Putamen (tissue), 1 donor: ENCODE measurements at places on chromosomes 7 and 10.

GRCh38 chr7:132328047-132328620, 248.1 kb downstream of the PLXNA4 start:
- DNase-seq, result no peak

DNA sequence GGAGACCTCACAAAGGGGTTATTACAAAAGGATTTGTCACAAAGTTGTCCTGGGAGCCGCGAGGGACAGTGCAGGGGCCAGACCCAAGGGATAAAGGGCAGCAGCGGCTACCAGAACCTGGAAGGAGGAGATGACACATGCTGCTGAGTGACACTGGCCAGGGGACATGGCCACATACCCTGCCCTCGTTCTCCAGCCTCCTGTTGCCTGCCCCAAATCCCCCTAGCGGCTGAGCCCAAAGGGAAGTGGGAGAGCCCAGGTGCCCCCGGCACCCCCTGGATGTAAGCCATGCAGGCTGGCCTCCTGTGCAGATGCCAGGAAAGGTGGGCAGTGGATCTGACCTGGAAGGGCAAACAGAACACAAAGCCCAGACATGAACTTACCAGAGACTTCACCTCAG, 42.7 kb downstream of the C10orf143 start:
- DNase-seq, result no peak

DNA sequence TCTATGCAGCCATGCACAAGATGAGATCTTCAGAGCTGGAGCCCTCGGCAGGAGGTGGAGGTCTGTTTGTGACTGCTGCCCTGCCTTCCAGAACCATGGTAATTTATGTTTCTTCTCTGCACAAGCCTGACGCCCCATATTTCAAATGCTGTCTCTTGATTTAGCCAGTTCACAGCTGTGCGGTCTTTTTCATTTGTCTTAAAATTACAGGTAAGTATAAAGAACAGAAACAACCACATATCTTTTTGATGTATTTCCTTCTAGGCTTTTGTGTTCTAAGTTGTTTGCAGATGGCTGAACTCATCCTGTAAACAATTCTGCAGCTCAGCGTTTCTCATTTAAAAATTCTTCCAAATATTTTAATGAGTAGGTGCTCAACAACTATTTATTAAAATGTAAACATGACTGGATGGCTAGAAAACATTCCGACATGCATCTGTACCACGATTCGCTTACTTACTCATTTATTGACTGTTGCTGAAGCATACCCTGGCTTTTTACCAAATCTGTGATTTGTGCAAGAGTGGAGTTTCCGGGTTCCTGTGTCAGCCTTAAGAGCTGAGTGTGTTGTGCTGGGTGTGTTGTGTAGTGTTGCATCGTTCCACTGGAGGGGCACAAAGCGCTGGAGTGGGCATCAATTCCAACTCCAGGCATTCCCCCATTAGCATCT, 58.9 kb downstream of the PIP4K2A start:
- no peak for DNase-seq

GRCh38 chr10:103901299-103901698, 16.7 kb downstream of the STN1 start:
- no peak for DNase-seq

GRCh38 chr10:218798-219197, 83.5 kb downstream of the ZMYND11 start:
- DNase-seq, result no peak

DNA sequence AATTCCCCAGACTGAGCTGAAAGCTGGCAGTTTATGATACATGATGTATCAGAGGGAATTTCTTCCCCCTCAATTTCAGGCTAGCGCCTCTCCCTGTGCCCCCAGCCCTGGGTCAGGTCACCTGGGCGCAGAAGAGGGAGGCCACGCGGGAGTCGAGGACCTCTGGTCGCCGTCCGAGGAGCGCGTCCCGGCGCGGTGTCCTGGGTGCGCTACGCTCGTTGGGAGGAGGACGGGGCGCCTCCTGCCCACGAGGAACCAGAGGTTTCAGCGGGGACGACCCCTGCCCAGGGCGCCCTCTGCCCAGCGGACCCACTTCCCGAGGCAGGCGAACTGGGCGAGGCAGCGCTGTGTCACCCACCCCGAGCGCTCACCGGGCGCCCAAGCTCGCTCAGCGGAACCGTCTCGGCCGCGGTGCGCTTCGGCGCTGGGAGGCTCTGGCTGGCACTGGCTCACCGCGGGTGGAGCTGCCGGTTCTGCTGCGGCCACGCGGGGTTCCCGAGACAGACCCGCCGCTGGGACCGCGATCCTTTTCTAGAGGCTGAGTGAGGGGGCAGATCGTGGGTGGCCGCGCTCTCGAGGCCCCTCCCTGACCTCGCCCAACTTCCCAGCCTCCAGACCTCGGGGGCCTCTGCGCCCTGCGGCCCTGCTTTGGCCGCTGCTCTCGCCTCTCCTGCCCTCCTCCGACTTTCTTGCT, at the start of gene FAM237B:
Gene FAM237B (minus strand): TSS at position 504 of the 694 bp plus-strand sequence. CDS start 1,556 bp downstream, outside the sequence.
- DNase-seq, result no peak

DNA sequence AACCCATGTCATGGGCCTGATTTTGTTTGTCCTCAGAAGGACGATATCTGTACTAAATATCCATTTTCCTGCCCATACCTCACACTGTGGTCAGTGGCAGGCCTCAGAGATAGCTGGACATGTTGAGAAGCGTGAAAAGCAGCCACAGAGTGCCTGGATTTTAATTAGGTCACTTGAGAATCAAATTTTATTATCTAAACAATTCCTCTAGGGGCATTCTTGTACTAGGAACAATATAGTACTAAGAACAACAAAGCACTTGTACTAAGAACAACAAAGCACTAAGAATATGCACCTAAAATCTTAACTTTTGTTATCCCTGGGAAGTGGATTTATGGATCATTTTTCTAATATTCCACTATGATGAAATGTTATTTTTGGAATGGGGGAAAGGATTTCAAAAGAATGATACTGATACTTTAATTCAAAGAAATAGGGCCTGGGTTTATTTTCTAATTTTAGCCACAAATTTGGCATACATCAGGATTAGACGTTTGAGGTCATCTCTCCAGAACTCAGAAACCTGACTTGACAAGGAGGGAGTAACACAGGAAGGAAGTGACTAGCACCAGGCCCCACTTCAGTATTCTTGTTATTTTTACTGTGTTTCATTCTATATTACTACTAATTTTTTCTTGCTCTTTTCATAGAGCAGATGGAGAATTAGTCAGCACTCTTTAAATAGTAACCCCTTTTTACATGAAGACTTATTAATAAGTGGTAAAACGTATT, 112.2 kb downstream of the EXOC4 start:
- no peak for DNase-seq

DNA sequence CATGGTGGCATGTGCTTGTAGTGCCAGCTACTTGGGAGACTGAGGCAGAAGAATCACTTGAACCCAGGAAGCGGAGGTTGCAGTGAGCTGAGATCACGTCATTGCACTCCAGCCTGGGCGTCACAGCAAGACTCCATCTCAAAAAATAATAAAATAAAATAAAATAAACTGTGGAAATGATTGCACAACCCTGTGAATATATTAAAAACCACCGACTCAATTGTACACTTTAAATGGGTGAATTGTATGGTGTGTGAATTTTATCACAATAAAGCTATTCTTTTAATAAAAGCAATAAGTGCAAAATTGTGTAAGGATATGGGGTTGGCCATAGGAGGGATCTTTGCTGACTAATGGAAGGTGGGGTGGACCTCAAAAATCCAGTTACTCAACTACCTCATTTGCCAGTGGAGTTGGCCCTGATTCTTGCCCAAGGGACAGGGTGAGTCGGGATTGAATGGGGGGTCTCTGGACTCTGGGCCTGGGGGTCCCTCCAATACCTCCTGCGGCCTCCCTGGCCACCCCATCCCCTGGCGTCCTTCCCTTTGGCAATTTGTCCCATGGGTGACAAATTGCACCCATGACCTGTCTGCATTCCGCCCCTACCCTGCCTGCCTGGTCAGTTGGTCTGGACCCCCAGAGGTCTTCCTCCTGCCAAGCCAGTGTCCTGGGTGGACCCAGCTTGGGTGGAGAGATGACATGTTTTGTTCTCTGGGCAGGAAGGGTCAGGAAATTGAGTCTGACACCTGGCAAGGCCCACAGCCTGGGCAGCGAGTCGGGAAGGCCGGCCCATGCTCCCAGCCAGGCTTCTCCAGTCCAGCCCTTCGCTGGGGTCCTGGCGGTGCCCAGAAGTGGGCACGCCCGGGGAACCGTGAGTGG, 61.7 kb upstream of the ELN start:
- no peak for DNase-seq

GRCh38 chr7:27424749-27425148, 182.1 kb downstream of the EVX1 start:
- DNase-seq, result no peak

DNA sequence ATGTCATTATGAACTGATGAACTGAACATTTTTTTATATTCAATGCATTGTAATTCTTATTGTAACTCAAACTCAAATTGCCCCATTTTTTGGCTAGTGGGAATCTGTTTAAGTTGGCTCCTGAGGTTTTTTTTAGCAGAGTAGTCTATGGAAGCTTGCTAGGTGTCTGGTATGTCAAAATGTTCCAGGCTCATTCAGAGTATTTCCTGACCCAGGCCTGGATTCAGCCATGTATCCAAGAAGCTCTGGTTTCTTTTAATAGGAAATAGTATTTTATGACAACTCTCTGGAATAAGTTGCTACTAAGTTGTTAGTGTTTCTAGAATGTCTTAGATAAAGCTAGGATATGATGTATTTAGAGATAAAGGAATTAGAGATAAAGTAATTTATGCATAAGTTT, 288.0 kb downstream of the ARL4A start:
- DNase-seq, result no peak

DNA sequence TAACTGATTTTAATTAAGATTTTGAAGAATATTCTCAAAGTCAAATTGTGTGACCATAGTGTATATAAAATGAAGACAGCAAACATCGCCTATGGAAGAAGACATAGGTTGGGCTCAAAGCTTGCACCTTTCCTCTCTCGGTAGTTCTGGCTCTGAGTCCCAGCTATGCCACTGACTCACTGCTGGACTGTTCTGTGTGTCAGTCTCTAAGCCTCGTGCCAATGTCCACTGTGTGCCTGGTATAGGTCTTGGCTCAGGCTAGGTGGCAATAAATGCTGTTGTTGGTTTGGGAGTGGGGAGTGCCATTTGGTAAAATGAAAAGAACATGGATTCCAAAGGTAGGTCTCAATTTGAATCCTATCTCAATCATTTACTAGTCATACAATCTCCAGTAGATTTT, 137.5 kb upstream of the RHEB start:
- no peak for DNase-seq

DNA sequence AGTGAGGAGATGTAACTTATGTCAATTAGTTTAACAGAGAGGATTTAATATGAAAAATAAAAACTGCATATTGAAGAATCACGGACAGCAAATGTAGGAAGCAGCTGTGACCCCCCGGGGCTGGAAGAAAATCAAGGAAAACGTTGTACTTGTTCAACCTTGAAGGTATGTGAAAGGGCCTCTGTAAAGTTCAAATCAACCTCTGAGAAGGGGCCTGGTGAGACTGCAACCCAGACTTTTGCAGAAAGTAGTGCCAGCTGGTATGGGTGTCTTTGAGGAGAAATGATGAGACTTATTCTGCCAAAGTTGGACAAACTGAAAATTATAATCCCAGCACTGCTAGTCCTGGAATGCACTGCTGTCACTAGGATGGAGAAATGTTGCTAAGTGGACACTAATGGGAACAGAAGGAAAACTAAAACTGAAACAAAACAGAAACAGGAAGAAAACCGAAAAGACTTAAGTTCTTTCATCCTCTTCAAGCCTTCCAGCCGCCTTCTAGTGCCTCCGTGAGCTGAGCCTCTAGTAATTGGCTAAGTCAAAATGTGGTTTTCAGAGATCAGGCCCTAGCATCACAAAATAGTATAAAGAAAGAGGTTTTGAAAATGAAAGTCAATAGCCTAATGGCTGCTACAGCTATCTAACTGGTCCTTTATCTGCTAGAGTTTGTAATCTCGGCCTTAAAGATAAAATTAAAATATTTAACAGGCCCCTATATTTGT, 253.7 kb upstream of the SORCS1 start:
- no peak for DNase-seq

DNA sequence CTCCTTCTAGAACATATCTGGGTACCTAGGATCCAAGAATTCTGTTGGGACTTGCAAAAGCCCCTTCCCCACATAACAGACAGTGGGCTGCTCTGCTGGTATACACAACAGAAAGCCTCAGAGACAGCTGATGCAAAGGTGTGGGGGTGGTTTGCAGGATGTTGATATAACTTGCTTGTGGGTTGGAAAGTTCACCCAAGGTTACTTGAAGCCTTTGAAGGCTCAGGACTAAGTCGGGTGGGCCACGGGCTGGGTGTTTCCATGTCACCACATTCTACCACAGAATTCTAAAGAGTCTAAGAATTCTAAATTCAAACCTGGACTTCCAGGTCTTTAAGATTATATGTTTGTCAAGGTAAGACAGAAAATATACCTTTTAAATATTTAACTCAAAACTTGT, 7.4 kb upstream of the NRCAM start:
- no peak for DNase-seq

DNA sequence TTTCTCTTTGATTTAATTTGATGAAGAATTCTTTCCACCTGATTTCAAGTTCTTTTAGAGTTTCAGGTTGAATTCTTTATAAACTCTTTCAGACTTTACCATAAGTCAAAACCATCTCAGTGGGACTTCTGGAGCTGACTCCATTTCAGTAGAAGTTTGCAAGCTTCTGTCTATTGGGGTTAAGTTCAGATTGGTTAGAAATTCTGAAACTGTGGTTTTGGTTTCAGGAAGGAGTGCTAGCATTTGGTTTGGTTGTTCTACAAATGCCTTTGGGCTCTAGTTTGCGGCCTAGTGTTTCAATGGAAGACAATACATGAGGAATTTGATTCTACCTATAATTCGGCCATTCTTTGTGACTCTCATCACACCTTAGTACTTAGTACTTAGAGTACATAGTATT, 176.8 kb upstream of the RHOBTB1 start:
- DNase-seq, result no peak

DNA sequence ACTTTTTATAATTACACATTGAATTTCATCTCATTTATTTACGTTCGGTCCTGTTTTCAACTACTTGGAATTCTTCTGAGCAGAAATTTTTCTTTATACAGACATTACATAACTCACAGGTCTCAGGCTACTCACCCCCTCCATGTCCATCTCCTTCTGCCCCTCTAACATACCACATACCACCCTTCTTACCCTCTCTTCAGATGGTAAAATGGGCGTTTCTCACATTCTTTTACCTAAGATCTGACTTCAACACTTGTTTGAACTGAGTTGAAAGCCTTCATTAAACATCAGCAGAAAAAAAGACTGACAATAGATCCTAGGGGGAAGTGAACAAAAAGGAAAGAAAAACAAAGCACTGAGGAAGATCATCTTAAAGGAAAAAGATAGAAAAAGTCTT, 309.7 kb downstream of the CTNNA3 start:
- no peak for DNase-seq

DNA sequence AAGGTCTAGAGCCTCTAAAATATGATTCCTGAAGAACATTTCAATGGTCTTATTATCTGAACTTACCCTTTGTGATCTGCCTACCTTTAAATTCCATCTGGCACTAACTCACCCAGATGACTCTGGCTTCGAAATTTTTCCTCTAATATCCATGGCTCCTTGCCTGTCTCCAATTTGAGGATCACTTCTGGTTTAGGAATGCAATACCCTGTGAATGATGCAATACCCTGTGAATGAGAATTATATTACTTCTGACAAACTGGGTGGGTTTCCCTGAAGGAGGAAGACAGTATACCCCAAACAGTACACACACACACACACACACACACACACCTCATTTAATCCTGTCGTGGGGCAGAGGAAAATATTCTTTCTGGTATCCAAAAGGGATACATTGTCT, 115.3 kb downstream of the ZNF33B start:
- no peak for DNase-seq

GRCh38 chr7:3482147-3482921, 181.3 kb downstream of the SDK1 start:
- no peak for DNase-seq
